NCI-H2171 (cell line): ENCODE measurements at places on chromosomes 4 and X.

GRCh38 chrX:100829730-100830129 lies 9.5 kb downstream of the CSTF2 start:
- no peak for DNase-seq

- DNase-seq, result no peak
Measured at GRCh38 chr4:151129796-151130195, 30.4 kb downstream of the RPS3A start.

GRCh38 chrX:129823522-129823921 lies 20.2 kb downstream of the ZDHHC9 start:
- no peak for DNase-seq

- DNase-seq, result no peak
Measured at GRCh38 chr4:10506077-10506476, 48.9 kb upstream of the ZNF518B start.

DNA sequence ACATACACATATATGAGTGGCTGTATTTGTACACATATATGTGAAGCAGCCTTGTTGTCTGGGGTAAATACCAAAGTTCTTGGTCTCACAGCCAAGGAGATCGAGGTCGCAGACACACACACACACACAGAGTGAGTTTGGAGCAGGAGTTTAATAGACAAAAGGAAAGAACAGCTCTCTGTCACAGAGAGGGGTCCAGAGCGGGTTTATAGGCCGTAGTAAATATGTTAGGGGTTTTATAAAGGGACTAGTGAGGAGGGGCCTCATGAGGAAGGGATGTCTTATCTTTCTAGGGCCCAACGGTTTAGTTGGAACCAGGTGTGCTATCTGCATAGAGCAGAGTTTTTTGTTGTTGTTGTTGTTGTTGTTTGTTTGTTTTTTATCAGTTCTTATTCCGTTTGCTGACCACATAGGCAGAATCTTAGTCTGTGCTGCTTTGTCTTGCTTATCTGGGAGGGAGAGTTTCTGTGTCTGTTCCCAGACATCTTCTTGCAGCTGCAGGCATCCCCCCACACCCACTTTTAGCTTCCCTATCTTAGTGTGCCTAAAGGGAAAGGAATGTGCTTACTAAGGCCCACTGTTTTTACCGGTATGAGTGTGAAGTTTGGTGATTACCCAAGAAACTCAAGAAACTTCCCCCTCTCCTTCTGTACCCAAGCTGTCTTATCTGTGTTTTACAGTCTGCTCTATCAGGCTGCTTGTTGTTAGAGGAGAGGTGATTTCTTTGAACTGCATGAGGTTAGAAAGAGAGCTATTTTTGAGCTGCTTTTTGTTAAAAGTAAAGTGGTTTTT lies 91.9 kb downstream of the TENT5D start:
- DNase-seq, result no peak

GRCh38 chrX:70470850-70471289 lies 26.2 kb downstream of the DLG3 start:
- DNase-seq, result no peak

GRCh38 chr4:143435955-143436354 lies 77.5 kb upstream of the SMARCA5 start:
- DNase-seq, result no peak

GRCh38 chr4:6575503-6576240 lies 683 bp downstream of the MAN2B2 start:
- no peak for DNase-seq

- DNase-seq, result no peak
Measured at GRCh38 chrX:148813422-148813821, 313.0 kb downstream of the AFF2 start.
